ENCODE measurements at places on chromosomes 2 and 18.
A peak's percentile ranks its signal among the peaks of the same experiment; 100 is the strongest.

DNA sequence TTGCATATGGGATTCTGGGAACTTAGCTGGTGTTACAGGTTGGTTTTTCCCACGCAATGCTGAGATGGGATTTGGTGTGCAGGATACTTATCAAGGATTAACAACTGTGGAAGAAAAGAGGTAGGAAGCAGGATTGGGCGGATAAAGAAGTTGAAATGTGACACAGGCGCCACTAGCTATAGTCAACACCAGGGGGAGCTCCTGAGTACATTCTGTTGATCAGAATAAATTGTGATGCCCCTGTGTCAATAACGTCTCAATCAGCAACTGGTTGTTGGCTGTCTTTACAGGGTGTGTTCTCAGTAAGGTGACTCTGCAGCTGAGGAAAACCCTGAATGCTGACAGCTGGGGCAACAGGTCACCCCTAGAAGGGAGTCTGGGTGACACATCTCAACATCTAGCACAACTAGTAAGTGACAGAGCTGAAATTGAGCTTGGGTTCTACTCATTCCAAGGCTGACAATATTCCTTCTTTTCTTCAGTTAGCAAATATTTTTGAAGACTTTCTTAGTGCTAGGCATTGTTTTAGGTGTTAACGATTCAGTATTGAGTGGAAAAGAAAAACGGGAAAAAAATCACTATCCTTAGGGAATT is 143.0 kb downstream of the ARL6IP6 start:
- DNase-seq: no peak

- no peak for DNase-seq
These were observed 21.0 kb downstream of the TGFBRAP1 start for GRCh38 chr2:105308382-105309146.

- no peak for DNase-seq
These were observed 66.0 kb upstream of the HAAO start for GRCh38 chr2:42858140-42859005.

GRCh38 chr18:64994370-64994769 is 756.4 kb upstream of the CDH7 start:
- no peak for DNase-seq

DNA sequence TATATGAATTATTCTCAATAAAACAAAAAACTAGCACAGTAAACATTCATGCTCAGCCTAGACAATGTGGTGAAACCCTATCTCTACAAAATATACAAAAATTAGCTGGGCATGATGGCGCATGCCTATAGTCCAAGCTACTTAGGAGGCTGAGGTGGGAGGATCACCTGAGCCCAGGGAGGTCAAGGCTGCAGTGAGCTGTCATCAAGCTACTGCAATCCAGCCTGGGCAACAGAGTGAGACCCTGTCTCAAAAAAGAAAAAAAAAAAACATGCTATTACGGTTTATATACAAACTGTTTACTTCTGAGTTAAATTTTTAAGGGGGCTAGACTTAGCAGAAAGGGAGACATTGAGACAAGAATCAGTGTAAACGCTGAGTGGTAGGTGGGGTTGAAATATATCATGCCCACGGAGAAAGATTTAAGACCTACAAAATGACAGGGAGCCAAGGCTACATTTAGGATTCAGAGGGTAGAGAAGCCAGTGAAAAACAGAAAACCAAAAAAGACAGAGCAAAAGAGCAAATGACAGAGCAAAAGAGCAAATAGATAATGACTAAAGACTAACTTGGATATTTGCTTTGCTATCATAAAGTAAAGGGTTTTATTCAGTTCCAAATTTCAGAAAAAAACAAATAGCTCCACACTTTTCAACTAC is 7.5 kb downstream of the TTC32 start:
- DNase-seq: no peak

DNA sequence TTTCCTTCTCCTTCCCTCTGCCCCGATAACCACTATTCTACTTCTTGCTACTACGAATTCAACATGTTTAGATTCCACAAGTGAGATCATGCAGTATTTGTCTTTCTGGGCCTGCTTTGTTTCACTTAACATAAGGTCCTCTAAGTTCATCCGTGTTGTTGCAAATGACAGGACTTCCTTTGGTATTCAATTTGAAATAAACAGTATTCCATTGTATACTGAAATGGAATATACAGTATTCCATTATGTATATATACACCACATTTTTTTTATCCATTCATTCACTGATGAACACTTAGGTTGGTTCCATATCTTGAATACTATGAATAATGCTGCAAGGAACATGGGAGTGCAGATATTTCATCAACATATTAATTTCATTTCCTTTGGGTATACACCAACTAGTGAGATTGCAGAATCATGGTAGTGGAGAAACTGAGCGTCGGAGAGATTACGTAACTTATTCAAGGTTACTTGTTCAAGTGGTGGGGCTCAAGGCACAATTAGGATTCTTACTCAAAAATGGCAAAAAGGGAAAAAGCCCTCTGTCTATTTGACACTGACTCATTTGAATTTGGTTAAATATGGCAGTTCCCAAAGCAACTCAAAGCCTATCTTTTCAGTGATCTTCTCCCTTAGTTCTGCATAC is 85.1 kb downstream of the CHN1 start:
- DNase-seq: no peak

DNA sequence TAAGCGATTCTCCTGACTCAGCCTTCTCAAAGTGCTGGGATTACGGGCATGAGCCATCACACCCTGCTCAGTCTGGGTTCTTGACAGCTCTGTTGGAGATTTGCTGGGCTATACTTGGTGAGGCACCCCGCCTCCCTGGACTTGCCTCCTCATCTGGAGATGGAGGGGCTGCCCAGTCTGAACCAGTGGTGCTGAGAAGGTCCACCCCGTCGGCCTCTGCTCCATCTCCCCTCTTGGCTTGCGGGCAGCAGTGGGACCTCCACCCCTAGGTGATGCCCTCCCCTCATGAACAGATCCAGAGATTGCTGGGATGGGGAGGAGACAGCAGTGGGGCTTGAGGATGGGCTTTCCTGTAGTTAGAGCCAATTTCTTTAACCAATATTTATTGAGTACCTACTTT is 120.9 kb downstream of the CLIP4 start:
- DNase-seq: no peak

GRCh38 chr2:136284226-136285119 is 166.5 kb upstream of the CXCR4 start:
- DNase-seq: peak; percentile 15

DNA sequence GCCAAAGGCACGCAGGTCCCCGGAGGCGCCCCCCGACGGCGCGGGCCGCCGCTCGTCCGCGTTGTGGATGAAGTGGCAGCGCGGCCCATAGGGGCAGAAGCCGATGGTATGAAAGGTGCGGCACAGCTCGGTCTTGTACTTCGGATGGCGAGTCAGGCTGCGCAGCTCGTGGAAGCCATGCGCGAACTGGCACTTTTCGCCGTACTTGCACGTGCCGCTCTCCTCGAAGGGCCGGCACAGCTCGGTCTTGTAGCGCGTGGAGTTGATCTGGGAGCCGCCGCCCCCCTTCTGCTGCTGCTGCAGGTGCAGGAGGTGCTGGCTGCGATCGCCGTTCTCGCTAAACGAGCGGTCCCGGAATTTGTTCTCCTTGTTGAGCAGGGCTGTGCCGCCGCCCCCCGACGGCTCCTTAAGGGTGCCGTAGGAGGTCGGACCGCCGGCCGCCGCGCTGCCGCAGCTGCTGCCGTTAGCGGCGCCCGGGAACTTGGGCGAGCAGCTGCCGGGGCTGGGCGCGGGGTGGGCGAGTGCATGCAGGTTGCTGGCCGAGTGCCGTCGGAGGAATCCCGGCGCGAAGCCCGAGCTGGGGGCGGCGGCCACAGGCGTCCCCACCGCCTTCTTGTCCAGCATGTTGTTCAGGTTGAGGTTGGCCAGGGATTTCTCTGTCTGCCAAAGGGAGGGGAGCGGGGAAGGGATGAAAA is 1.2 kb downstream of the ZFP36L2 start:
- DNase-seq: peak; percentile 60

GRCh38 chr2:133240491-133241223 is 327.6 kb downstream of the NCKAP5 start:
- no peak for DNase-seq

DNA sequence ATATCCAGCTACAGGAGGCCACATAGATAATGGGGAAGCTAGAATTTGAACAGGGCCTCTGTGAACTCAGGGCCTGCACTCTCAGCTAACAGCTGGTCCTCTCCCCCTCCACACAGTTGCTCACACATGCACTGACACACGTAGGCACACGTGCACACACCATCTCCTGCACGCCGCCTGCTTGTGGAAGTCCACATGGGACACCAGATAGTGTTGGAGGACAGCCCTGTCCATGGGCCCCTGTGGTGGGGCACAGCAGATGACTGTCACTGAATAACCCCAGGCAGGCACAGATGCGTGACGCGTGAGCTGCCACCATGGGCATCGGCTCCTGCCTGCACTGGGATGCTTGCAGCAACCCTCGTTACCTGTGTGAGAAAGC is 52.9 kb downstream of the ADI1 start:
- no peak for DNase-seq

DNA sequence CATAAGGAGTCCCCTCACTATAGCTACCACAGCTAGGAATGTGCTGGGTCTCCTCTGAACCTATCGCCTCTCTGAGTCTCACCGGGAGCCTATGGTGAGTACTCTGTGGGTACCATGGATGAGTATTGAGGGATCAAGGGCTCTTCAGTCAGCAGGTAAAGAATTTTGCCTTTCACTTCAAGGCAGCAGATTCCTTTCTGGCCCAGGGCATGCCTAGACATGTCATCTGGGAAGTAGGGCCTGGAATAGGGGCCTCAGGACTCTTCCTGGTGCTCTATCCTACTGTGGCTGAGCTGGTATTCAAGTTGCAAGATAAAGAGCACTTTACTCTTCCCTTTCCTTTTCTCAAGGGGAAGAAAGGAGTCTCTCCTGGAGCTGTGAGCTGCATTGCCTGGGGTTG is 85.6 kb upstream of the LHCGR start:
- DNase-seq: no peak

DNA sequence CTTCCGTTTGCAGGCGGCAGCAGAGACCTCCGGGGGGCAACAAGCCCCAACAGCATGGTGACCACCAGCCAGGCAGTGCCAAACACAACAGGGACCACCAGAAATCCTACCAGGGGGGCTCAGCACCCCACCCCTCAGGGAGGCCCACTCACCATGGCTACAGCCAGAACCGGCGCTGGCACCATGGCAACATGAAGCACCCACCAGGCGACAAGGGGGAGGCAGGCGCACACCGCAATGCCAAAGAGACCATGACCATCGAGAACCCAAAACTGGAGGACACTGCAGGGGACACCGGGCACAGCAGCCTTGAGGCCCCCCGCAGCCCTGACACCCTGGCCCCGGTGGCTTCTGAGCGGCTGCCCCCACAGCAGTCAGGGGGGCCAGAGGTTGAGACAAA is 192.9 kb downstream of the SMAD7 start:
- DNase-seq: no peak

- DNase-seq: no peak
These were observed 7.3 kb upstream of the TPO start for GRCh38 chr2:1405967-1406366.

DNA sequence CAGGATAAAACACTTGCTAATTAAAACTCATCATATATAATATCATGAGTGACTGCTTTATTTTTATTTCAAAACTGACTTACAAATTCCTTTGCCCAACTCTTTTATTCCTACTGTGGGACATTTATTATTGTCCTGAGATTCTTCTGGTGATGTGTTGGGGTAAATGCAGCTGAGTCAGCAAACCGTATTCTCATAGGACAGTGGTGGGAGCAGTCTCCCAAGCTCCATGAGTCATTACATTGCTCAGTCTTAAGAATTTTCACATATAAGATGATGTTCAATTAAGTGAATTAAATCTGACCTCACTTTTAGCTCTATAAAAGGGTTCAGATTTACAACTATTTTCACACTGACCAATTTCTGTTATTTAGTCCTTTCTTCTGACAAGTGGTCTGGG is 1530.7 kb downstream of the LRP1B start:
- DNase-seq: no peak

DNA sequence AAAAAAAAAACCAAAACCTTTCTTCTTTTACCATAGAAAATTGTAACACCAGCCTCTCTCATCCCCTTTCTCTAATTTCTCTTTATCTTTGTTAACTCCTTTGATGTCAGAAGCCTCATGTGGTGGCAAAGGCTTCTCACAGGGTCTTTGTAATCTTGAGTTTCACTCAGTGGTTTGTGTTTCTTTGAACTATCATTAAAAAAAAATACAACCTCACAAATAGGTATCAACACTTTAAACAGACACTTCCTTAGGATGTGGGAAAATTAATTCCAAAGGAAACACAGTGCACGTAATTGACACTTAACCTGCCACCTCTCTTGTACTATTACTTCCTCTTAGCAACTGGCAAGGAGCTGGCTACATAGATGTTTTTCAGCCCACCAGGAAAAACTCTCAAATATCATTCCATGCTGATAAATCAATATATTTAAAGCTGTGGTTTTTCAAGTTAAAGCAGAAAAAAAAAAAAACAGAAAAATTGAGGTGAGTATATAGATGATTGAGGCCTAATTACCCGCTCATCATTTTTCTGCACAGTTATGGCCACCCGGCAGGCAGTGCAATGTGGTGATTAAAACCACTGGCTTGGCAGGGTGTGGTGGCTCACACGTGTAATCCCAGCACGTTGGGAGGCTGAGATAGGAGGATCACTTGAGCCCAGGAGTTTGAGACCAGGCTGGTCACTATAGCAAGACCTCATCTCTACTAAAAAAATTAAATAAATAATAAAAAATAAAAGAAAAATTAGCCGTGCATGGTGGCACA is 193.5 kb downstream of the MYO3B start:
- DNase-seq: no peak

GRCh38 chr18:40867459-40867858 is 1087.6 kb upstream of the PIK3C3 start:
- DNase-seq: no peak

- no peak for DNase-seq
These were observed 147.6 kb upstream of the SMAD7 start for GRCh38 chr18:49098386-49098785.

DNA sequence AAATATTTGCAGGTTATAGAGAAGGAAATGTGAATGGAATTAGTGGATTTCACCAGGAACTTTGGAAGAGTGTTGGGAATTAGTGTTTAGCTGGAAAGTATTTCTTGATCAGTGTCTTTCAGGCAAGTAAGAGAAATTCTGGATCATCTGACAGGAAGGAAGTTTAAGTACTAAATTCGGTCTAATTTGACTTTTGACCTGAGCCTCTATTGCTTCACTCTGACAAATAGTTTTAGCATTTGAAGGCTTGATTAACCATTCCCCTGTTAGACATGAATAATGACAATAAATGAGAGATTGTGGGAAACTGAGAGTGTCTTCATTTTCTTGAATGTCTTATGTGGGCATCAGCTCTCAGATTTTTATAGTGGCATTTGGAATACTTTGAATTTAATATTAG is 16.0 kb downstream of the CCNT2 start:
- DNase-seq: no peak

- DNase-seq: no peak
These were observed 446.2 kb upstream of the SLC14A2 start for GRCh38 chr18:45168866-45169600.

GRCh38 chr2:10080536-10081304 is 509 bp upstream of the CYS1 start:
- DNase-seq: no peak

Data from naive B cell (primary cell).